Activated CD4-positive, CD25-positive, alpha-beta regulatory T cell (primary cell): ENCODE measurements at places on chromosomes 2 and 18.

- DNase-seq, result no peak
Measured at GRCh38 chr2:240620149-240620731, 5.0 kb upstream of the GPR35 start.

DNA sequence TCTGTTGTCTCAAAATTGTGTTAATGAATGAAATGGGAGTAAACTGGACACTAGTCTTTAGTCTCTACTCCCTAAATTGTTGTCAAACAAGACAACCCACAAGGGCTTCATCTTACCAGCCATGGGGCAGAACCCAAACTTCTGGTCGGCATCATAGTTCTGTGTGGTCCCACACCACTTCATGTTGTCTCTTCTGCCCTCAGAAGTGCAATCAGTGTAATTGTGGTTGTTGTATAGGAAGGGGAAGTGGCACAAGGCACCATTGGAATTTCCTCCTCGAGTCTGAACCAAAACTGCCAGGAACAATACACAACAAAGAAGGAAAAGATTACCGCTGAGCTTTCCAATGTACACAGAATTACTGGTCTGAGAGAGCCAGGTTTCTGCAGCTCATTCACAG, 12.6 kb downstream of the FN1 start:
- no peak for DNase-seq

DNA sequence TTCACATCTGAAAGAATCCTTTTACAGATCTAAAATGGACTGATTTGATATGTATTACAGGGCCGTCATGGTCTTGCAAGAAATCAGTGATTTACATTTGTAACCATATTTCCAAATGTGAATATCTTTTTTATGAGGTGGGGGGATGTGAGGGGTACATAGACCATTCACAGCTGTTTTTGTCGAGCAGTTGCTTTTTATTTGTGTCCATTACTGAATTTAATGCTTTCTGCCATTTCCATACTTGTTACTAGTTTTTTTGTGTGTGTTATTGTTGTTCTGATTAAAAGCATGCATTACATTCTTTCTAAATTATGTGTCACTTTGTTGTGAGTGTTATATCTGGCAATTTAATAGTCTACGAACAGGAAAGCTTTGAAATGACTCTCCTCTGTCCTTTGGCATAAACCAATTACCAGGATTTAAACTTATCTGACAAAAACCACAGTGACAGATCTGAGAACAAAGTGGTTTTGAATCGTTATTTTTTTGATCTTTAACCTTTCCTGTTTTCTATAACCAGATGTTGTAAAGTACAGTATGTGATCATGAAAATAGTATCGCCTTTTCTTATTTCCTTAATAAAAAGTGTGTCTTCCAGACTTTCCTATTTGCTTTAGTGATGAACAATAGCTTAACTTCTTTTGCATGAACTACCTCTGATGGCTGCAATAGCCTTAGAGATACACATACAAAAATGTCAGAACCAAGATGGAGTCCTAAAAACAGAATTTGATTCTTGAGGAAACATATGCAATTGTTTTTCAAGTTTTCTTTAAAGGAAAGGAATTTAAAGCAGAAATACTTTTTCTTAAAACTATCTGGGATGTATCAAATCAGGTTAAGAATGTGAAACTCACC, 354.2 kb upstream of the ACVR2A start:
- no peak for DNase-seq

GRCh38 chr2:41167014-41167413, 715.1 kb upstream of the SLC8A1 start:
- DNase-seq, result no peak

GRCh38 chr2:36351736-36352349, 3.7 kb upstream of the CRIM1 start:
- no peak for DNase-seq

DNA sequence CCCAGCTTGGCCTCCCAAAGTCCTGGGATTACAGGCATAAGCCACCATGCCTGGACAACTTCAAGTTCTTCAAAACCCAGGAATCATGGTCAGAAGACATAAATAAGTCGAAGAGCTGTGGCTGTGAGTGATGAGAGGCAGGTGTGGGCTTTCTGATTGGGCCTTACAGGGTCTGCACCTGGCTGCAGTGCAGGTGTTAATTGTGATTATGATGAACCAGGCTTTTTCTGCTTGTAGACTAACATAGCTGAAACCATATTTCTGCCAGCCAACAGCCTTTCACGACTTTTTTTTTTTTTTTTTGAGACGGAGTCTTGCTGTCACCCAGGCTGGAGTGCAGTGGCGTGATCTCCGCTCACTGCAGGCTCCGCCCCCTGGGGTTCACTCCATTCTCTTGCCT, 14.9 kb upstream of the DTNB start:
- DNase-seq, result no peak

DNA sequence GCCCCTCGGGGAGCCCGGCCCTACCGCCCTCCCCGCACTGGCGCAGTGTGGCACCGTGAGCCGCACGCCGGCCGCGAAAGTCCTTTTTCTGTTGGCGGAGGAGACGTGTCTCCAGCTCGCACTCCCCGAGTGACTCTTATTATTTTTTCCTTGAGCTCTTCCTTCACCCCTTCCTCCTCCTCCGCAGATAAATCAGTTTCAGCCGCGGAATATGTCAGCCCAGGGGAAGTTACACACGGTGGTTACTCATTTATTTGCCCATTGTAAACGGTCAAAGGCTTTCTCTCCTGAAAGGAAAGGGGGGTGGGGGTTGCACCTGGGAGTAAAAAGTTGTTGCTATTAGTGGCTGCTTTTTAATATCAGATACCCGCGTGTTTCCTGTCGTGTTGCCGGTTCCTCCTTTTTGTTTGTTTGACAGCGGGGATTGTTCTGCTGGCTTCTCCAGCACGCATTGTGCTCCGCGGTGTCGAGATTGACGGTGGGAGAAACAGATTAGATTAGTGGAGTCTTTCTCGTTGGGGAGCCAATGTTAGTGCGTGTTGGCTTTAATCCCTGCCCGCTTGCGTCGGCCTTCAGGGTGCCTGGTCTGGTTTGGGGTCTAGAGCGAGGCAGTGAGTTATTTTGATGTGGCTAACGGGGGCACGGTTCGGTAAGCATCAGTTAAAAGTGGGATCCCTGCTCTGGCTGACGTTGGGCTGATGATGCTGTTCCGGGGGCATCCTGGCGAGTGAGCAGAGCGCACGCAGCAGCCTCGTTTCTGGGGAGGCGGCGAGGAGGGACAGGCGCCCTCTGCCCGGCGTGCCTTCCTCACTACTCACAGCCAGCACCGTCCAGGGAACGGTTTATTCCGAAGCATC, 1.6 kb downstream of the CRIM1 start:
- no peak for DNase-seq
